Activated naive CD8-positive, alpha-beta T cell treated with anti-CD3 and anti-CD28 coated beads, Interleukin-2, amount 50 U/mL, for 16 hours (primary cell): ENCODE measurements at places on chromosomes 5 and 9.
A peak's percentile ranks its signal among the peaks of the same experiment; 100 is the strongest.

DNA sequence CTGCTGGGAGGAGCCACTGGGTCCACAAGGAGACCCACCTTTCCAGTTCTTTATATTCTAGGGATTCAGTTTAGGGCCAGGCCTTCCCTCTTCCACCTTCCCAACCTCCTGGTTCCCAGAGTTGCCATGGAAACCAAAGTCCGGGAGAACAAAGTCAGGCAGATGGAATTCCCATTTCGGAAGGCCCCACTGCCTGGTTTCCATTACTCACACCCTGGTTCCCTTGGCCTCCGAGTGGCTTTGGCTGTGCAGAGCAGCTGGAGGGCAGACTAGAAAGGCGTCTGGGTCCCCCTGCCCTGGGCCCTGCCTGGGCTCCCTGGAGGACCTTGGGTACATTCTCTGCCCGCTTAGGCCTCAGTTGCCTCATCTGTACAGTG is 136.1 kb downstream of the RGS3 start:
- DNase-seq, result no peak

- DNase-seq, result no peak
Observed at GRCh38 chr5:20224046-20224445, 236.0 kb upstream of the CDH18 start.

DNA sequence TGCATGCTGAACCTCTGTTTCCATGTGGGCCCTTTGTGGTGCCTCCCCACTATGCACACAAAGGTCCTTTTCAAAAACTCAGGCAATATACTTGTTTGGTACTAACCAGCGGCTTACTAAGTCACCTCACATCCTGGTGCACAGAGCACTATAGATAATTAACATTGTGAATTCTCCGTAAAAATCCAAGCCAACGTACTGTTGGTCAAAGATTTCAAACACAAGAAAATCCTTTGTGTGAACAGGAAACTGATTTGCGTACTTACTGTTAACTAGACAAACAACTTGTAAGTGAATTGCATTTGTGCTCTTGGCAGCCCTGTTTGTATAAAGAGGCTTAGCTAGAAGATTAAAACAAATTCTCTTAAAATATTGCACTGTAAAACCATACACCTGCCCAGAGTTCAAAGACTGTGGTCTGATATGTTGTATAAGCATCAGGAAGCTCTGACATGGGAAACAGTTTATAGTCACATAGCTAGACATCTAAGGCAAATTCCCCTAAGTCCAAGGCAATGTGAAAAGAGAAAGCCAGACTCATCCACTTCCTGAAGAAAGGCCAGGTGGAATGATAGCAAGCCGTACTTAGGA is 125.0 kb upstream of the SLC12A2 start:
- no peak for DNase-seq

- DNase-seq, result no peak
Observed at GRCh38 chr9:105978336-105978735, 284.0 kb downstream of the TMEM38B start.

- no peak for DNase-seq
Observed at GRCh38 chr9:37447111-37447510, 18.1 kb downstream of the ZBTB5 start.

DNA sequence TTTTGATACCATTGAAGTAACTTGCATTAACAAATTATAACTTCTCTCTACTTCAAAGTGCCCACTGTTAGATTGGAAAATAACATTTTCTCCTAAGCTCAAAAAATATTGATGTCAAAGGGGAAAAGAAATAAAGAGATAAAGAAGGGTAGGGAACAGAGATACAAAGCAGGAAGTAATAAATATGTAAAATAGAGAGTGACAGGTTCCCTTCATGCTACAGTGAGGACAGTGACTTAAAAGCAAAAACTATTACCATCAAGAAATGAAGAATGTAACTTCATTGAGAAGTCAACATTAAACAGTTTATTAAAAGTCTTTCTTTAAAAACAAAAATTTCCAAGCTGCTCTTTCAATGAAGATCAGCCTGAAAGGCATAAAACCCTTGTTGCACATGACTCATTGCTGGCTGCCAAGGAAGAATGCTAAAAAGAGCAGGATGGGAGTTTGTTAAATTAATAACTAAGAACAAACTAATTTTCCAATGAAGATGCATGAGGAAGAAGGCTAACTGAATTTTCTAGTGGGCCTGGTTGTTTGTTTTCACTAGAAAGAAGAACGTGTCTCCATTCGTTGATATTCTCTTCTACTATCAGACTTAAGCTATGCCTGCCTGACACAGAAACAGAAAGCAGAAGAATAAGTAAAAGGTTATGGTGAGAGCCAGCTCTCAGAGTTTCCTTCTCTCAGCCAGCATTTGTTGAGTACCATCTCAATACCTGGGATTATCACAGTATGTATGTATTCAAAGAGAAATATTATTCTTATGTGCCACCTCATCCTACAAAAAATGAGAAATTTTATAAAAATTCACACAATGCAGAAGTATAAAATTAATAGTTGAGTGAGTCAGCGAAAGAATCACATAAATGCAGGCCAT is 197.8 kb upstream of the NREP start:
- no peak for DNase-seq

GRCh38 chr5:54902791-54903473 is 82.5 kb downstream of the ESM1 start:
- DNase-seq, result peak; percentile 13

- DNase-seq, result no peak
Observed at GRCh38 chr9:75754080-75754479, 136.4 kb upstream of the PCSK5 start.

GRCh38 chr5:108660291-108660690 is 87.4 kb upstream of the FER start:
- DNase-seq, result no peak

GRCh38 chr9:74078647-74079046 is 418.5 kb upstream of the RORB start:
- no peak for DNase-seq

- no peak for DNase-seq
Observed at GRCh38 chr9:13063880-13064459, 215.5 kb downstream of the MPDZ start.

- DNase-seq, result no peak
Observed at GRCh38 chr5:141843156-141843927, 34.9 kb downstream of the PCDH1 start.

DNA sequence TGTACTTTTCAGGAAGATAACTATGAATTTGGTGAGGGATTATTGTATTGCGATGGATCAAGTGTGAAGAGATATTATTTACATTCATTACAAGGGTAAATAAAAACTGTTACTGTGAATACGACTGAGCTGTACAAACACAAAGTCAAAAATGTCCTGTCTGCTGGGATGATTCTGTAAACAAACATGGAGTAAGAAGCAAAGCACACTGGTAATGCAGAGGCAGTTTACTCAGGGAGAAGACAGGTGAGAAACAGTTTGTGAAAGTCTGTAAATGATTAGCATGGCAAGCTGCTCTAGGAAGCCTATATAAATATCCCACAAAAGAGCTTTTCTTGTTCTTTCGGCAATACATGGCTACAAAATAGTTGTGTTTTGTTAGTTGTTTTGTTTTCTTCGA is 115.4 kb upstream of the GNA14 start:
- DNase-seq, result no peak

DNA sequence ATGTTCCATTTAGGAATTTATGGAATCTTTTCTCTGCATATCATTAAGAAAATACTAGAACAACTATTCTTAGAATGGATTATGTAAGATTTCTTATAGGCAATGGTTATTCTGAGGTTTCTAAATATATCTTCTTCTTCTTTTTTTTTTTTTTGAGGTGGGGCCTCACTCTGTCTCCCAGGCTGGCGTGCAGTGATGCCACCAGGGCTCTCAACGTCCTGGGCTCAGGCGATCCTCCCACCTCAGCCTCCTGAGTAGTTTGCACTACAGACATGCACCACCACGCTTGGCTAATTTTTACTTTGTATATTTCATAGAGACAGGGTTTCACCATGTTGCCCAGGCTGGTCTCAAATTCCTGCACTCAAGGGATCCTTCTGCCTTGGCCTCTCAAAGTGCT is 137.2 kb downstream of the SREK1 start:
- DNase-seq, result no peak

DNA sequence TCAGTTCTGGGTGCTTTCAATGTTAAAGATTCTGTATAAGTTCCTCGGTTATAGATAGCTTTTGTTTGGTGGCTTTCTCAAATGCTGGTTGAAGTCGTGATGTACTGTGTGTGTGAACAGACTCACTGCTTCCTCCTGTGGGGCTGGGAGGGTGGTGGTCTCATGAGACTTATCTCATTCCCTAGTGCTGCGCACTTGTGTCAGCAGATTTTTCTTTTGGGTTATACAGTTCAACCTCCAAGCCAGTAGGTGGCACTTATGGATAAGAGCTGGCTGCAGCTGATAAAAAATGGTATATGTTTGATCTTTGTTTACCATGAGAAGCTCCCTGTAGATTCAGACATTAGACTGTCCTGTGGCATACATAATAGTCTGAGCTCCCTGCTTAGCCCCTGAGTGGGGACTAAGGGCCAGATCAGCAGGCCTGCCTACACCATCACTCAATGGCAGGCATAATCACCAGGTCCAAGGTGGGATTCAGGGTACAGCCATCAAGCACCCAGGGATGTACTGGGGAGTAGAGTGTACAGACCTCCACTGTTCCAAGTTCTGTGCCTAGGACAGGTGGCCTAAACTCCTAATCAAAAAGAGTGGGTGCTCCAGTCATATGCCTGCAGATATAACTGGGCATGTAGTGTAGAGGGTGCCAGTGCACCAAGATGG is 174.2 kb downstream of the OXCT1 start:
- DNase-seq, result no peak

GRCh38 chr9:113160571-113160970 is 9.8 kb downstream of the SLC31A2 start:
- no peak for DNase-seq

DNA sequence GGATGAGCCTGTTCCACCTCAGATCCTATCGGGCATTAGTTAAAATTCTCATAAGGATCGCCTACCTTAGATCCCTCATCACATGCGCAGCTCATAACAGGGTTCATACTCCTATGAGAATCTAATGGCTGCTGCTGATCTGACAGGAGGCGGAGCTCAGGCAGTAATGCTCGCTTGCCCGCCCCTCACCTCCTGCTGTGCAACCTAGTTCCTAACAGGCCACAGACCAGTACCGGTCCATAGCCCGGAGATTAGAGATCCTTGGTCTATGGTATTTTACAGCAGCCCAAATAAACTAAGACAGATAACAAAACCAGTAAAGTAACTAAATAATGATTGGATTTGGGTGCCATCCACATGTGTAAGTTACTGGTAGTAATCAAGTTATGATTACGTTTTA is 17.5 kb downstream of the GOLPH3 start:
- no peak for DNase-seq

DNA sequence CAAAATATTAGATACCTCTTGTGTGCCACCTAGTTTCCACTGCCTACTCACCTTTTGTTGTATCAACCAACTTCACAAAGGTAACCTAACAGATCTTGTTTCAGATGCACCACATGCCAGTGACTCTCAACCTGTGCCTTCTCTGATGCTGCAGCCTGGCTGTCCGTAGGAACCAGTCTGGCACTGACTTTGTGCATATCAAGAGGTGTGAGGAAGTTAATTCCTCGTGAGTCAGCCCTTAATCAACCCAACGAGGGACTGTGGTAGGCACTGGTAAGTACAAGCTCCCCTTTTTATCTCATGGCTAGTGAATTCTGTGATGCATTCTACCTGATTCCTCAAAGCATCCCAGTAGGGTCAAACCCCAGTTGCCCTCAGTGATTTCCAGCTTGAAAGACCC is 215.4 kb upstream of the CTNND2 start:
- DNase-seq, result no peak

DNA sequence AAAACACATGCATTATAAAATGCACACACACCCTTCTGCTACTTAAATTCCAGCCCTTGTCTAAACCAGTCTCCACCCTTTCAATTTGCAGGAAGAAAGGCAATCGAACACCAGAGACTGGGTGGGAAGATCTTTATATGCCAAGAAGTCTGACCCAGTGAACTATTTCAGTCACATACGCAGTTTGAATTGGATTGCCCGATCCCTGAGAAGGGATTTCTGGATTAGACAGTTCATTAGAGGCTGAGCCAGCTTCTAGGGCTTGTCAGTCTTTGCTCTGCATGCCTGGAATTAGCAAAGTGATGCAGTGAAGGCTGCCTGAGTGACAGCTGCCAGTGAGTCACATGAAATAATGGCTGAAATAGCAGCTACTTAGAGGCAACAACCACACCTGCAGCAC is 159.9 kb downstream of the PPP2R2B start:
- no peak for DNase-seq

DNA sequence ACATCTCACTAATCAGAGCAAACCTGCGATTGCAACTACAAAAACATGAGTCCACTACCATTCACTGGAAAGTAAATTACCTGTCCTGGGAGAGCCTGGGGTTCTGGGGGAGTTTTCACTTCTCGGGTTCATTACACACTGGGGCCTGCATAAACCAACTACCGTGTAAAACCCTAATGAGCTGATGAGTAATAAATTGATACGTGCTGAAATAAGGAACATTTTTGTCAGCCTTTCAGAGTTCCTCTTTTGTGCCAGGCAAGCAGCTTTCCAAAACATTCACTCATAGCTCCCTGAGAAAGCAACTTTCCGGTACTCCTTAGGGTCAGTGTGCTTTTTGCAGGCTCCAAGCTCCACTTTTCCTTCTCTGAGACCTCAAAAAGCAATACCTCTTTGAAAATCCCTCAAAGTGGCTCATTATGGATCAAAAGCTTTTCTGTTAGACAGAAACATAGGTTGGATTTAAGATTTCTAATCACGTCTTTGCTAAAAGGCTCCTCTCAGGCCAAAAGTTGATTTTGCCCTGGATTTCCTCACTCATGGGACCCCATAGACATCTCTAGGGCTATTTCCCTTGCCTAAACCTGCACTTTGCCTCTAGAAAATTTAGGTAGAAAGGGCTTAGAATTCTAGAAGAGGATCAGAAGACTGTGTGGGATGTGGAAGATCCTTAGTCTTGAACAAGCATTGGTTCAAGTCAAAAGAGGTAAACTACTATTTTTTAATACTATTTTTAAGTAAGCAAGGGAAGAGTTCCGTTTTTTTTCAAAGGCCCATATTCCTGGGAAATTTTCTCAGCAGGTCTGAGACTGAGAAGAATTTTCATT is 74.8 kb downstream of the ST8SIA4 start:
- no peak for DNase-seq

- DNase-seq, result no peak
Observed at GRCh38 chr5:95102687-95103086, 182.2 kb downstream of the MCTP1 start.

GRCh38 chr9:112868461-112868860 is 22.2 kb downstream of the SLC46A2 start:
- no peak for DNase-seq

GRCh38 chr5:78974601-78975000 is 10.5 kb downstream of the ARSB start:
- no peak for DNase-seq

DNA sequence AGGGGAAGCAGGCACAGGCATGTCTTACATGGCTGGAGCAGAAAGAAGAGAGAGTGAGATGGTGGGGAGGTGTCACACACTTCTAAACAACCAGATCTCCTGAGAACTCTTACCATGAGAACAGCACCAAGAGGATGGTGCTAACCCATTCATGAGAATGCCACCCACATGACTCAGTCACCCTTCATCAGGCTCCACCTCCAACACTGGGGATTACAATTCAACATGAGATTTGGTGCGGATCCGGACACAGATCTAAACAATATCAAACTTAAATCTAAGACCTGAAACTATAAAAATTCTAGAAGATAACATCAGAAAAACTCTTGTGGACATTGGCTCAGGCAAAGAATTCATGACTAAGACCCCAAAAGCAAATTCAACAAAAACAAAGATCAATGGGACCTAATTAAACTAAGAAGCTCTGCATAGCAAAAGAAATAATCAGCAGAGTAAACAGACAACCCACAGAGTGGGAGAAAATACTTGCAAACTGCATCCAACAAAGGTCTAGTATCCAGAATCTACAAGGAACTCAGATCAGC is 65.4 kb downstream of the SPATA31C2 start:
- DNase-seq, result no peak

GRCh38 chr5:146630472-146630871 is 114.5 kb upstream of the GPR151 start:
- DNase-seq, result no peak
